DMS79 treated with DMSO at 0.1 percent for 48 hours (cell line): ENCODE measurements at places on chromosomes 11 and 22.

DNA sequence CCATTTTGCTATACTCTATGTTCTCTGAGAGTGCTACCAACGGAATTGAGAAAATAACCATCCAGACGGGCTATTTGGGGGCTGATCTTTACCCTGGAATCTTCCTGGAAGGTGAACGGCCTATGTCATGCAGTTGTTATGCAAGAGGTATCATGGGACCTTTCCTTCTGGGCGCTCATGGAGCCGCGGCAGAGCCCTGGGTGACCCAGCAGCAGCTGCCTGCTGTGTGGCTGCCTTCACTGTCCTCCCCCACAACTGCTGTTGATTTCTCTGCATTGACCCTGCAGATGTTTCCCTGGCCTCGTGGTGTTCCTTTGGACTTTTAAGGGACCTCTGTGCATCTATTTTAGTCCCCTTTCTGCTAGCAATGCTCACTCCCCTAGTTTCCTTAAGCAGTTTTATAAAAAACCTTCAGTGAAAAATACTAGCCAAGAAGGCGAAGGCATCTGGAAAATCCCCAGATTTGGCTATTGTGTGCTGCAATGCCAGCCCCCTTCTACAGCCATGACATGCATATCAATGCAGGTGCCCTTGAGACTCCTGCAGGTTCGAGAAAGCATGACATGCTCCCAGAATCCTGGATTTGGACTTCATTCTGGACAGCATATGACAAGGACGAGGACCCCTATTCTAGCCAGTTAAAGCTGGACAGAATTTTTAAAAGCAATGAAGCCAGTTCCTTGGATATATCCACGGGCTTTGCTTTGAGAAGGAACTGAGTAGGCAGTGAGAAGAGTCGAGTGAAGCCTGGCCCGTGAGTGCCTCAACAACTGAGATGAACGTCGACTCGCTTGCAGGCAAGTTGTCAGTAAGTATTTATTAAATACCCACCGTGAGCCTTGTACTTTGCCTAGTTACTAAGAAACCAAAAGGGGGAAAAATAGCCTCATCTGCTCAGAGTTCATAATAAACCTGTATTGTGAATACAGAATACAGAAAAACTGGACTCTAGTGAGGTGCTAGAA is at the start of gene SLC25A18:
SLC25A18 (plus strand) TSS at position 593 of the 965 bp plus-strand sequence. CDS start 16,447 bp downstream, outside the sequence.
- DNase-seq = no peak

DNA sequence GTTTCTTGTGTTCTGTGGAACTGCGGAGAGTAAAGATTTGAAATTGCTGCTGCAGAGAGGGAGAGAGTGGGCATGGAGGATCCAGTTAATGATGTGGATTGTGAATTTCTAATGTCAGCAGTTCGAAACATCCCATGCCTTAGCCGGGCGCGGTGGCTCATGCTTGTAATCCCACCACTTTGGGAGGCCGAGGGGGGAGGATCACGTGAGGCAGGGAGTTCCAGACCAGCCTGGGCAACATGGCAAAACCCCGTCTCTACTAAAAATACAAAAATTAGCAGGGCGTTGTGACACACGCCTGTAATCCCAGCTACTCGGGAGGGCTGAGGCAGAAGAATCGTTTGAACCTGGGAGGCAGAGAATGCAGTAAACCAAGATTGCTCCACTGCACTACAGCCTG is 1.1 kb upstream of the CAVIN3 start:
- DNase-seq = no peak

DNA sequence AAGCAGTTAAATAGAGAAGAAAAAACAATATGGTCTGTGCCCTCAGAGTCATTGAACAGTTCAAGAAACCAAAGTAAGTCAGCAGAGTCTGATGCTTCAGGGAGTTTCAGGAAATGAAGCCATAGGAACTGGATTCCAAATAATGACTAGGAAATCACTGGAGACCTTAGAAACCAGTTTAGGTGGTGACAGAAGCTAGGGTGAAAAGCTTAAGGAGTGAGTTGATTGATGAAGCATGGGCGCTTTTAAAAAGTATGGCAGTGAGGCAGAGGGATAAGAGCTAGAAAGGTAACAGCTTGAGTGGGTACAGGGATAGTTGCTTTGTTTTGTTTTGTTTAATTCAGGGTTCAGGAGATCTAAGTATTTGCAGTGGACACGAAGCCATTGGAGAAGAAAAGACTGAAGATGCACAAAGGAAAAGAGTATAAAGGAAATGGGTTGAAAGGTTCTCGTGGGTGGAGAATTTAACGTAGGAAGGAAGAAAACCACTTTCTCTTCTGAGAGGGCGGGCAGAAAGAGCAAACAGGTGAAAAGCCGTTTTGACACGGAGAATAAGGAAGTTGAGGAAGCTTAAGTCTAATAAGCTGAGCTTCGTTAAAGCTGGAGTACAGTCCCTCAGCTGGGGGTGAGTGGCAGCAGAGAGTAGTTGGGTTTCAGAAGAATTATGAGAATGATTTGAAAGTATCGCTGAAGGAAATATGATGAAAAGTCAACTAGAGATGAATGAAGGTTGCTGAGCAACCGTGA is 14.8 kb downstream of the SGSM3 start:
- no peak for DNase-seq

DNA sequence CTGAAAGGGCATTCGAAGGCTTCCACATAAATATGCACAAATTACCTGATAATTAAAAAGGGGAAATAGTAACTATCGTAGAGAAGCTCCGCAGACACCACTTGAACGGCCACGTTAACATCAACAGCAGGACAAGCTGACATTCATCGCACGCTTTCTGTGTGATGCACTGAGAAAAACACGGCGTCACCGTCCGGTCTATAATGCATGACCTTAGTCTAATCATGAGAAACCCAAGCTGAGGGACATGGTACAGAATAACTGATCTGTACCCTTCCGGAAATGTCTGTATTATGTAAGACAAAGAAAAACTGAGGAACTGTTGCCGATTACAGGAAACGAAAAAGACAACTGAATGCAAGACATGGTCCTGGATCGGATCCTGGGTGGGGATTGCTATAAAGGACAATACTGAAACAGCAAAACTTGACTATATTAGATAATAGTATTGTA is 678 bp upstream of the RANGAP1 start:
- DNase-seq = peak; percentile 6

DNA sequence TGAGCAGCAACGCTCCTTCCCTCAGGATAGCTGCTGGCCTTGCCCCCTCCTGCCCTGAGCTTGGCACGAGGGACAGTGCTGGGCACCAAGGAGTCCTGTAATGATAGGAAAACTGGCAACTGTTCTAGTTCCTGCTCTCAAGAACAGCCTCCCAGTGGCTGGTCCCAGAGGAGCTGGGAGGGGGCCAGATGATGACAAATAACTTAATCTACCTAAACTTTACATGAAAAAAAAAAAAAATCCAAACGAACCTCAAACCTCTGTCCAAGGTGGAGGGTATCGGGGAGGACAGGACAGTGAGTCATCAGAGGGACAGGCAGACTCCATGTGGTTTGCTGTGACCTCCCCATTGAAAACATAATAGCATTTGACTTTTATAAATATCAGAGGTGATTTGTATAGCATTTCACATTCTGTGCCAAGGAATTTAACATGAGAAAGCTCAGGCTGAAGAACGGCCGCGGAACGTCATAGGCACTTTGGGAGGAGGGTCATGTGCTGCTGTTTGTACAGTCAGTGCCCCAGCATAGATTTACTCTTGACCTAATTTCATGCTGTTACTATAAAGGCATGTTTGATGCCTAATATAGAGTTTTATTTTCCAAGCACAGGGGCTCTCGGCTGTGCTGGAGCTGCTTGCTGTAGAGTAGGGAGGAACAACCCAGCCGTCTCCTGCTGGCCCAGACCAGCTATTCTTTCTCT is 98.2 kb upstream of the NNMT start:
- peak; percentile 17 for DNase-seq

- no peak for DNase-seq
These were observed 69.1 kb upstream of the MYOD1 start for GRCh38 chr11:17650127-17650911.

- DNase-seq = peak; percentile 39
These were observed 2.1 kb downstream of the DEAF1 start for GRCh38 chr11:692824-693414.

DNA sequence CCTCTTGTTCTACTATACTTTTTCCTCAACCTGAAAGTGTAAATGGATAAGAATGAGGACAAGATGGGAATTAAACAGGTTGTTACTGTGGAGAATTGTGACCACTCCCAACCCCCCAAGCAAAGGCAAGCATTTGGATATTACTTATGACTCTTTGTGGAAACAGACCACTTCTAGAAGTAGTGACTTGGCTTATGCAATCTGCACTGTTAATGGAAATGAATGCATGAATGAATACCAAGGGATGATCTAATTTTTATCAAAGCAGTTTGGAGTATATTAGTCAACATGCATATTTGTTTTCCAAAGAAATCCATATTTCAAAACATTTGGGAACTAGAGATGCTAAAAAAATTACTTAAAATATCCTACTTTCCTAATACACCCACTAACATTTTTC is 35.3 kb downstream of the AMOTL1 start:
- no peak for DNase-seq

- peak; percentile 87 for DNase-seq
These were observed at the start of gene CAT for GRCh38 chr11:34438529-34439507. Gene CAT, plus strand, starts transcription at chr11:34438934. Its CDS starts 80 bp downstream, at chr11:34439014.

- peak; percentile 40 for DNase-seq
These were observed 33.7 kb upstream of the MPPED1 start for GRCh38 chr22:43377896-43378704.
